NCI-H510A treated with DMSO at 0.1 percent for 48 hours (cell line): ENCODE measurements at places on chromosomes 3 and 15.

- DNase-seq: no peak
These were observed 46.8 kb downstream of the ITGA11 start for GRCh38 chr15:68385240-68385561.

GRCh38 chr3:175956964-175957363 lies 1097.8 kb downstream of the NAALADL2 start:
- DNase-seq: no peak

- DNase-seq: no peak
These were observed 216.0 kb downstream of the TLE3 start for GRCh38 chr15:69881766-69882165.

GRCh38 chr3:27357665-27358258 lies 11.4 kb downstream of the NEK10 start:
- DNase-seq: peak; percentile 28

DNA sequence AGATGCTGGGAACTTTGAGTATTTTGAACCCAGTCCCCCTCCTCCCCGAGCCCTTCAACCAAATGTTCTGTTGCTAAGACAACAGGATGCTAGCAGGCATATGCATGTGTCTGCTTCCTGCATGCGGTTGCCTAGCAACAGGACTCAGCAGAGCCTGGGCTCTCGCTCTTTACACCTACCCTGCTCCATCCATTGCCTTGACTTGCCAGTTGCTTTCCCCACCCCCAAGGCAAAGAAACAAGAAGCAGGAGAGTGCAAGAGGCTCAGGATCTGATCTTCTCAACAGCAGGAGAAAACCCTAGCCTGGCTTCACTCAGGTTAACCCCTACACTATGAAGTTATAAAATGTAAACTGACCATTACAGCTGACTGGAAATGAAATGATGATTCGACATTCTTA lies 393.0 kb downstream of the IGSF11 start:
- DNase-seq: peak; percentile 36

- DNase-seq: no peak
These were observed 75.1 kb downstream of the STAC start for GRCh38 chr3:36455406-36455805.

GRCh38 chr3:14946236-14946635 lies 1.1 kb upstream of the NR2C2 start:
- no peak for DNase-seq

GRCh38 chr15:88498996-88499395 lies 31.5 kb downstream of the MRPS11 start:
- DNase-seq: peak; percentile 23

DNA sequence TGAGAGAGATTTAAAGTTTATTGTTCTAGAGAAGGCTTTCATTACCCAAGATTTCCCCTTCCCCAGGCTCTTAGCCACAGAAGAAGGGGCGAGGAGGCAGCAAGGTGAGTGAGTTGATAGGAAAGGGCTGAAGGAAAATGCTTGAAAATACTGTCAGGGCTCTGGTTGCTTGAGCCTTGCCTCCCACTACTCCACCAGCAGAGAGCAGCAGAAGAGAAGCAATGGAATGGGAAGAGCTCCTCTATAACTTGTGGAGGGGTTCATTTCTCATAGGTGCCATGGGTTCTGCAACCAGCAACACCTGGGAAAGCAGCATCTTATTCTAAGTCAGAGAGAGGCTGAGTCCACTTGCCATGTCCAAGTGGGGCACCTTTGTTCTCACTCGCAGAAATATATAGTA lies 184.0 kb upstream of the CNTN6 start:
- no peak for DNase-seq

GRCh38 chr3:37114251-37115145 lies 59.9 kb downstream of the LRRFIP2 start:
- DNase-seq: no peak

GRCh38 chr3:110738531-110738930 lies 333.1 kb upstream of the NECTIN3 start:
- no peak for DNase-seq

DNA sequence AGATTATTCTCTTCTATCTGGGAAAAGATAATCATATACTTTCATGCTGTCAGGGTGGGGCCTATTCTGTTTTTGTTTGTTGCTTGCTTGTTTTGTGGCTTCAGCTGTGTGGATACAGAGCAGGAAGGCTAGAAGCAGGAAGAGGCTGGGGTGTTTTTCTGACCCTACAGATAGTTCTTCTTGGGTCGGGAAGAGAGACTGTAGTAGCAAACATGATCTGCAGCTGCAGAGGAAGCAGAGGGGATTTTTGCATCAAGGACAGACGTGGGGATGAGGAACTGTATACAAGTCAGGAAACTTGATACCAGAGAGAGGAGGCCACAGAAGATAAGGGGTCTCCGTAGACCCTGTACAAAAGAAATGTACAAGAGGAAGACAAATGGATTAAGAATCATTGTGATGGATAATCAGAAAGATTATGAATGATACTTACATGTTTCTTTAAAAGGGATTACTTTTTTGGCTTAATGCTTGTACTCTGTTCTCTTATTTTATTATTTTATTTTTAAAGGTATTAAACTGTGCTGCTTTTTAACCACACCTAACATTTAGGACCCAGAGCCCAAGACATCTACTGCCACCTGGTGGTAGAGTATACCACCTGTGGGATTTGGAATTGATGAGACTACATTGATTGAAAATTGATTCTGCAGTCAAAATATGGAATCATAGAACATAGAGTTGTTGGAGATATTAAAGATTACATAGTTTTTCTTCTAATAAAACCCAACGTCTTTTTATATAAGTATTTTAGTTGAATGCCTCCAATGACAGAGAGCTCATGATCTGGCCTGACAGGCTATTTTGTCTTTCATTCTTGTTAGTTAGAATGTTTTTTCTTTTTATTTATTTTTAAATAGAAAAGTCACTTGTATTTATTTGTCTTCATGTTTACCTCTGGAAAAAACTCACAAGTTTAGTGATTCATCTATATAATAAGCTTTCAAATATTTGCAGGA lies 87.3 kb upstream of the ROPN1 start:
- peak; percentile 32 for DNase-seq

GRCh38 chr3:47852604-47853602 lies 50.0 kb downstream of the DHX30 start:
- no peak for DNase-seq

GRCh38 chr3:113741086-113741485 lies 5.0 kb downstream of the NAA50 start:
- DNase-seq: no peak

DNA sequence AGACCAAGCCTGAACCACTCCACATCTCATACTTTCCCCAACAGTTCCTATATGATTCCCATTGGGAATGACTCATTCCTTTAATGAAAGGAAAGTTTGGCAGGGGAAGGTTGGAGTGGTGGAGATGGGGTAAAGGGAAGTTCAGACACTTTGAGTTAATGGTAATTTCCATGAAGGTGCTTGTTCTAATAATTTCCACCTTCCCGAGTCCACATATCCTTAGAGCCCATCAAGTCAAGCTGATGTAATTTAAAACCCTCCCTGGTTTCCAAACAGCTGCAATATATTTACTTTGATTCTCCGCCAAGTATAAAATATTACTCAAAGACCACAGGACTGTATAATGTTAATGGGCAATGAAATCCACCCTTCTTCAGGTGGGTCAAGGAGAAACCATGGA lies 95.0 kb upstream of the GALNT15 start:
- DNase-seq: no peak

- no peak for DNase-seq
These were observed 1.1 kb upstream of the TRIM71 start for GRCh38 chr3:32816439-32817256.

DNA sequence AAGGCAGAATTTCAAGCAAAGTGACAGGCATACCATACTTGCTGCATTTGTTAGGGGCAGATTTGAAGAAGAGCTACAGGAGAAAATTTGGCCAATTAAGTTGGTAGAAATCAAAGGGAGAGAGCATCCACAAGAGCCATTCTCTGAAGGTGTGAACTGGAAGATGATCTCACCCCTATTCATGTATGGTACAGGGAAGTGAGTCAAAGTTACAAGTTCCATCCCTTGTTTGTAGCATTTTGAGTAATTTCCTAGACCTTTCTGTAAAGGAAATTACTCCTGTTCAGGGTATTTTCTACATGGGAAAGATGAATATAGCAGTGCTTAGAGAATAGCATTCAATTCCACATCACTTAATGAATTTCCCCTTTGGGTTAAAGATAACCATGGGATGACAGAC lies 28.4 kb downstream of the TTC14 start:
- DNase-seq: no peak

DNA sequence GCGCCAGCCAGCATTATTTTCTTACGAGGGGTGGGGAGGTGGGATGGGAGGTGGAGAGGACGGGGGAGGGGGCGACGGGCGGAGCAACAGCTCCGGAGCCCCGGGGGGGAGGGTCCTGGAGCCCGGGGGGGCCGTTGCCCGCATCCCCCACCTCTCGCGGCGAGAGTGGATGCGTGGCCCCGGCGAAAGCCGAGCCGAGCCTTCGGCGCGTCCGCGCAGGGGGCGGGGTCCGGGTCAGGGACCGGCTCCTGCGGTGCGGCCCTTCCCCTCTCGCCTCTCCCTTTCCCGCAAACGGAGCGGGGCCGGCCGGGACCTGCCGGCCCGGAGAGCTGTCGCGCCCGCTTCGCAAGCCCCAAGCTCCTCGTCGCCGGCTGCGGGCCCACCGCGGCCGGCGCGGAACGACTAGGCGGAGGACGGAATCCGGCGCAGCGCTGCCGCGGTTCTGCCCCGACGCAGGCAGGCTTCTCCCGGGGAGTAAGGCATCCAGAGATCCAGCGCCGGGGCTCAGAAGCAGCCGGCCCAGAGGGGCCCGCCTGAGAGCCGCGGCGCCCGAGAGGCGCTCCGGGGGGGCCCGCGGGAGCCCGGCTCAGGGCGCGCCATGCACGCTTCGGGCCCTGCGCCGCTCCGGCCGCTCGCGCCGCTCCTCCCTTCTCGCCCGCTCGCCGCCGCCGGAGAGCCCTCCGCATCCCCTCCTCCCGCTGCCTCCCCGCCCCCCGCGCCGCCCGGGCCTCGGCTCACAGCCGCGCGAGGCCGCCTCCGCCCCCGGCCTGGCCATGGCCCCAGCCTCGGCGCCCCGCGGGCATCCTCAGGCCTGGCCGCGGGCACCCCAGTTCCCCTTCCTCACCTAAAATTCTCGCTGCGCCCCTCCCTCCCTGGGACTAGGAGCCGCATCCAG lies 459 bp upstream of the ADCY5 start:
- no peak for DNase-seq

DNA sequence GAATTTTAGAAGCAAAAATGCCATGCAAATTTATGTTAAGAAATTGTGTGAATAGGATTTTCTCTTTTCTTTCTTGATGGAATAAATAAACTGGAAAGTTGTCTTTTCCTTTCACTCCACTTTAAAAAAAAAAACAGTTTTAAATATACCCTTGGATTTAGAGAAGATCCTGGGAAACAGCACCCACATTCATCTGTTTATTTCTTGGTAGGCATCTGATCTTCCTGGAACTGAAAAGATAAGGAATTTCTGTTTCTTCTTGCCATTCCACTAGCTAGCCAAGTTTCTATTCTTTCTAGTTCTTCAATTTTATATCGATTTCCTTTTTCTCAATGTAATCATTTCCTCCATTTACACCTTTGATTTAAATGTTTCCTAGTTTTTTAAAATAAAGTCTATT lies 420.8 kb downstream of the NAALADL2 start:
- no peak for DNase-seq
